ENCODE measurements at places on chromosomes 2 and 18.

GRCh38 chr18:70234667-70235459 lies 29.4 kb upstream of the RTTN start:
- DNase-seq: no peak

DNA sequence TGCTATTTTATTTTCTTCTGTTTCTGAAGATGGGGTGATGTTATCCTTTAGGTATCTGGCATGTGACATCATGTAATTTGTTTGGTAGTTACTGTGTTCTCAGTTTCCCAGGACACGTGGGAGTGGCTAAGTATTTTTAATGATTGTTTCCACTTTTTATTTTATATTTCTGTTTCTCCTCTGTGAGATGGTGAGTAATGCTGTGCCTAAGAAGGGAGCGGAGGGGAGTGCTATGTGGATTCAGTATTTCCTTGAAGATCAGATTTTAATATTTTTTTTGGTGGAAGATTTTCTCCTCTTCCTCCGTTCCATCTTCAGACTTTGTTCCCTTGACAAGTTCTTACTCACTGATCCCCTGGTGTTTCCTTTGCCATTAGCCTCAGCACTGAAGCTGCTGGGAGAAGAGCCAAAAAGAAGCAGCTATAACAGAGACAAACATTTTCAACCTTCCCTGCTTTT lies 180.0 kb upstream of the MMADHC start:
- no peak for DNase-seq

DNA sequence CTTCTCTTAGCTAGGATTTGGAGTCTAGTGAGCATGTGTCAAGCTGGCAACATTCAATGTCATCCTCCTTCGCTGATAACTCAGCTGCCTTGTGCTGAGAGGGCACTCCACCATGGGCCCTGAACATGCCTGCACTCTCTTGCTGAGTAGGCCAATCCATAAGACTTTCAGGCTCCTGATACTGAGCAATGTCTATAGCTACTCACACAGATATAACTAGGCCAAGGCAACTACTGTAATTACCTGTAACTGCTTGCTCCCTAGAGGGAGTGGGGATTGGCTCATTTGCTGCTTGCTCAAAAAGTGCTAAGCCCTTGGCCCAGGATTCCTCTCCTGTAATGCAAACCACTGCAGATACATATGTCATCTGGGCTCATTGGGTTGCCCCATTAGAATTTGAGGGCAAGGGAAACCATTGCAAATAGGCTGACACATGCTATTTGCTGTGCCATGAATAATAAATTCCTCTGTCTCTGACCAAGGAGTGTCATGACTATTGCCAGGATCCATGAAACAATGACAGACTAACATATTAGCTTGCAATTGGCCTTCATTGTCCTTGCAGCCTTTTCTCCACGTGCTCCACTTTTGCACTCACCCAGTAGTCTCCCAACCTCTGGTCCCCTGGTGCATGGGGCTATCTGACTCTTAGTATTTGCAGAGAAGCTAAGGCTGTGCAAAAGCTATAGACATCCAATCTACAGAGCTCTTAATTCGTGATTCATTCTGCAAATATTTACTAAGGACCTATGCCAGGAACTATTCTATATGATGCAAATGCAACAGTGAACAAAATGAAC lies 36.9 kb upstream of the BMPR2 start:
- no peak for DNase-seq

DNA sequence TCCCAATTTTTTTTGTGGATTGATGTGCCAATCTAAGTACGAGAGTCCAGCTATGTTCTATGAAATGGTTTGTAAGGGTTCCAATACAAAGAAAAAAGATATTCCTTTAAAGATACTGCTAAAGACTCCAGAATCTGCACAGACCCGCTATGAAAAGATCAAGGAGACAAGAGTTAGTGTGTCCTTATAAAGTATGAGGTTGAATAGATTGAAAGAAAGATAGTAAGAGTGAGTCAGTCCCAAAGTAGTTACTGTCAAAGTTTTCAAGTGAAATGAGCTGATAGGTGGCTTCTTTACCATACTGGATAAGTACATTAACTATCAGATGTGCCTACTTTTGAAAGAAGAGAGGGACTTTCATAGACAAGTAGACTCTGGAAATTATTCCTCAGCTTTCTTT lies 17.9 kb upstream of the EHBP1 start:
- DNase-seq: no peak

DNA sequence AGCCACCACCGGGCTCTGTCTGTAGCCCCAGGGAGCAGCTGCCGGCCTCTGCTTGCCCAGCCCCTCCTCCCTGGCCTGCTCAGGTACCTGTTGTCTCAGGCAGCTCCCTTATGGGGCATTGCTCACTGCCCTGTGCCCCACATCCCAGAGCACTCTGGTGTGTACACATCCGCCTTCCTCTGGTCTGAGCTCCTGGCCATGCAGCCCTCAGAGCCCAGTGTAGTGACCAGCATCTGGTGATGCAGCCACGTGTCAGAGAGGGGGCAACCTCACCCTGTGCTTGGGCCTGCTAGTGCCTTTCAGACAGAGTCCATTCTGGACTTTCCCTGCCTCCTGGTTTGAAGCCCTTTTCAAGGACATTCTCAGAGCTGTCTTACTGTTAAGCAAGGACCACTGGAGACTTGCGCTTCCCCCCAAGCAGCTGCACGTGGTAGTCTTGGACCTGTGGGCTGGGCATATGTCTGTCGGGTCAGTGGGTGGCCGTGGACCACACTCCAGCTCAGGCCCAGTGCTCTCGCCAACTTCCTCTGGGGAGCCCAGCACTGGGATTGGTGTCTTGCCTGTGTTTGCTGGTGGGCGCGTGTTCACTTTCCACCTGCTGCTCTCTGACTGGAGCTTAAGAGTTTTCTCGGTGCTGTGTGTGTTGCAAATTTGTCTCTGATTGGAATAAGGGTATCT lies 30.7 kb downstream of the DGKD start:
- no peak for DNase-seq

- no peak for DNase-seq
Measured at GRCh38 chr2:69636395-69636794, 7.1 kb downstream of the AAK1 start.

DNA sequence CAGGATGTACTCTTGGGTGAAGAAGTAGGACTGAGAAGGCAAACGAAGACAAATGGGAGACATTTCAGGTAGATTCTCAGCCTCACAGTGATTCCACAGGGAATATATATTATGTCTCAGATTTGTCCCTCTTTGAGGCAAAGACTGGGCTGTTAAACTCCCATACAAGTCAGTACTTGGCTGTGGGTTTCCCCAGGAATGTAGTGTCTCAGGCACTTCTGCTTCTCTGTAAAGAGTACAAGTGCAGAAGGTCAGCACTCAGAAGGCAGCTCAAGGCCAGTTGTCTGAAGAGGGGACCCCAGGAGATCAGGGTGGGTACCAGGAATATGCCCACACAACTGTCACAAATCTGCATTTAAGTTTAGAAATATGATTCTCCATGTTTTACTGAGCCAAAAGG lies 39.9 kb upstream of the COBLL1 start:
- no peak for DNase-seq

DNA sequence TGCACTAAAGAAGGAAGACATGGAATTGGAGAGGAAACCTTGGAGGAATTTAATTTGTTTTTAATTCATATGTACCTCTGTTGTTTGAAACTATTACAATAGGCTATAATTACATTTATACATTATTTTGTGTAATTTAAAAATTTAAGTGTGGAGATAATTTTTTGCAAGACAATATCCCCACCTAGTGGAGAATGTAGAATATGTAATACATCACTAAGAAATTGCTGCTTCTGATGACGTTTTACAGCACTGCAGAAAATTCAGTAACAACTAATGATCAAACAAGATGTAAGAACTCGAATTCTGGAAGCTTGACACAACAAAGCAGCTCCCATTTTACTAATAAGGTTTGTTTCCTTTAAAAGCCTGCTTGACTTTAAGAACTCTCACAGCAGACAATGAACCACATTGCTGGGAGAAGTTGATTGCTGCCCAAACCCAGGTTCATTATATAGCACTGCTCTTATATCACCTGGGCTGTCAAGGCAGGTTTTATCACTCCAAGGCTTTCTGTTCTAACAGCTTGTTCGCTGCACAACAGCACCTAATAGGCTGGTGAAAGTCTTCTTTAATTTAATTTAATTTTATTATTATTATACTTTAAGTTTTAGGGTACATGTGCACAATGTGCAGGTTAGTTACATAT lies 53.4 kb downstream of the THADA start:
- no peak for DNase-seq

DNA sequence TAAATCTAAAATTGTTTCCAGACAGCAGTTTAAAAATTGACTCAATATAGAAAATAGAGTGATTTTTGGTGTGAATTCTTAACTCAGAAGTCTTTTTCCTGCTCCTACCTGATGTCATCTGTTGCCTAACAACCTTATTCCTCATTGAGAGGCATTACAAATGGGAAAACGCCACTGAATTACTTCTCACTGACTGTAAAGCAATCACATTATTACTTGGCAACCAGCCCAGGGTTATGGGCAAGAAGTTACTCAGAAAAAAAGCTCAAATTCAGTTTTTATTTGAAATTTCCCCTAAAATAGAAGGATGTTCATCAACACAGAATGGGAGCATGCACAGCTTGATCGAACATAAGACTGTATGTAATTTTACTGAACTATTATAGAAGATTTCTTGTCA lies 201.8 kb upstream of the GULP1 start:
- DNase-seq: no peak

DNA sequence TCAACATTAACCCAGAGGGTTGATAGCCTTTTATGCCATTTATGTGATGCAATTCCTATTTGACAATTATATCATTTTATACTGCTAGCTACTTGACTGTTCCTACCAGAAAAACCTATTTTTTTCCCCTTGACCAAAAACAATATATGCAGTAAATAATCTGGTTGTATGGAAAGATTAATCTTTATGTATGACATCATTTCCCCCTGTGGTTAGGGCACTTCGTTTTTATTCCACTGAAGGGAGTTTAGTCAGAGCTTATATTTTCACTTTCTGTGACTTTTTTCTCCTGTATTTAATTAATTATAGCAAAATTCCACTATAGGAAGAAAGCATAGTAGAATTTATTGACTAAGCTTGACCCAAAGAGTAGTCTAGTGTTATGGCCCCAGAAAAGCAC lies 107.6 kb downstream of the HAUS1 start:
- DNase-seq: no peak

DNA sequence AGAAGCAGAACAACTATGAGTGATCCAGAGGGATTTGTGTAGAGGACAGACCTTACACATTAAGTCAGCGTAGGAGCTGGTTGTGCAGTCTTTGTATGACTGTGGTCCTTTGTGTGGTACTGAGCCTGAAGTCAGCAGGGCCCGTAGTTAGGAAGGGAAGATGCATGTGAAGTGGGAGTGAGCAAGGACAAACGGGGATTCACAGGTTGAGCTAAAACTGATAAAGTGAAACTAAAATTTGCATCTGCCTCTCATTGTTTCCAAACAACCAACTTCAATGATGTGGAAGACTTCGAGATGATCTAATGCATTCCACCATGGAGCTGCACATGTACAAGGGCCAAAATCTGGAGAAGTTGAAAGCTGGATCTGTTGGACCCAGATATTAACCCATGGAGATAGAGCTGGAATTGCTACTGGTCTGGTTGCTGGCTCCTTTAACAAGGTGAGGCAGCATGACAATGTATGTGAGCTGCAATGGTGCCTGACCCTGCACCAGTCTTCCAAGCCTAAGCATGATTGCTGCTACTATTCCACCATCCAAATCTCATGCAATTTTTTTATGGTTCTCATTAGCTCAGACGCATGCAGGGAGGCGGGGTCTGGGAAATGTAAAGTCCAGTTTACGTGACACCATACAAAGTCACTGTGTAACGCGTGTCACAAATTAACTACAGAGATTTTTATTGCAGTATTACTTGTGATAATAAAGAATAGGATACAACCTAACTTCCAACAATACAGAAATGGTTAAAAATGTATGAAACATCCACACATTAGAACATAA lies 12.1 kb upstream of the CYBRD1 start:
- no peak for DNase-seq

DNA sequence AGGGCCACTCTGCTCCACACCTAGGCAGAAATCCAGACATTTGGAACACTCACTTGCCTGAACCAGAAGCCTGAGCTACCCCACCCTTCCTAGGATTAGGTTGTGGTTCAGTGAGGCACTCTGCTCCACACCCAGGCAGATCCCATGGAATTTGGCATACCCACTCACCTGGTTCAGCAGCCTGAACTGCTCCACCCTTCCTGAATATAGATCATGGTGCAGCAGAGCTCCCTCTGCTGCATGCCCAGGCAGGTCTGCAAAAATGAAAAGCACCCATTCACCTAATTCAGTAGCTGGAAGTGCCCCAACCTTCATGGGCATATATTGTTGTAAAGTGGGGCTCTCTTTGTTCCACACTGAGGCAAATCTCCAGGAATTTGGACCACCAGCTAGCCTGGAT lies 185.1 kb upstream of the CNTNAP5 start:
- DNase-seq: no peak

GRCh38 chr2:125581557-125581956 lies 1074.4 kb upstream of the GYPC start:
- DNase-seq: no peak

- no peak for DNase-seq
Measured at GRCh38 chr2:236848501-236848900, 237.2 kb upstream of the COPS8 start.

- DNase-seq: no peak
Measured at GRCh38 chr2:207332480-207333212, 166.9 kb upstream of the KLF7 start.

GRCh38 chr2:193627187-193627926 lies 1432.6 kb upstream of the TMEFF2 start:
- no peak for DNase-seq

- no peak for DNase-seq
Measured at GRCh38 chr2:232319067-232319802, 59.3 kb upstream of the ALPP start.

DNA sequence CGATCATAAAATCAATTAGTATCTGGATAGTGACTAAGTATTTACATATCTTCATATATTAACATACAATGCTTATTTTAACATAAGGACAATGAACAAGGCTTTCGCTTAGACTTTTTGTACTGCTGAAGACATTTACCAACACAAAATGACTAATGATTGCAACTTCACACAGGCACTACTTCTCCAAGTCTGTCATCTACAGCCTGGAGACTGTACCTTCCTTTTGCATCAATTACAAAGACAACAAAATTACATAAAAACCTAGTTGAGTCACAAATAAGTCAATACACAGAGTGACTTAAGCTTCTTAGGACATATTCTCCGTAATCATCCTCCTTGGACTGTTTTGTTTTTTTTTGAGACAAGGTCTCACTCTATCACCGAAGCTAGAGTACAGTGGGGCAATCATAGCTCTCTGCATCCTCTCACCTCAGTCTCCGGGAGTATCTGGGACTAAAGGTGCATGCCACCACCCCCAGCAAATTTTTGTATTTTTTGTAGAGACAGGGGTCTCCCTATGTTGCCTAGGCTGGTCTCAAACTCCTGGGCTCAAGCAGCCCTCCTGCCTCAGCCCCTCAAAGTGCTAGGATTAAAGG lies 15.9 kb downstream of the PUM2 start:
- DNase-seq: no peak
